H1 (cell line): ENCODE measurements at places on chromosomes 2 and 18.

GRCh38 chr2:217440000-217440399 lies 562.8 kb downstream of the TNS1 start:
- no peak for DNase-seq

GRCh38 chr2:29950481-29950880 lies 29.1 kb upstream of the ALK start:
- DNase-seq: no peak

- no peak for DNase-seq
These were observed 164.3 kb upstream of the SIX2 start for GRCh38 chr2:45173513-45173912.

DNA sequence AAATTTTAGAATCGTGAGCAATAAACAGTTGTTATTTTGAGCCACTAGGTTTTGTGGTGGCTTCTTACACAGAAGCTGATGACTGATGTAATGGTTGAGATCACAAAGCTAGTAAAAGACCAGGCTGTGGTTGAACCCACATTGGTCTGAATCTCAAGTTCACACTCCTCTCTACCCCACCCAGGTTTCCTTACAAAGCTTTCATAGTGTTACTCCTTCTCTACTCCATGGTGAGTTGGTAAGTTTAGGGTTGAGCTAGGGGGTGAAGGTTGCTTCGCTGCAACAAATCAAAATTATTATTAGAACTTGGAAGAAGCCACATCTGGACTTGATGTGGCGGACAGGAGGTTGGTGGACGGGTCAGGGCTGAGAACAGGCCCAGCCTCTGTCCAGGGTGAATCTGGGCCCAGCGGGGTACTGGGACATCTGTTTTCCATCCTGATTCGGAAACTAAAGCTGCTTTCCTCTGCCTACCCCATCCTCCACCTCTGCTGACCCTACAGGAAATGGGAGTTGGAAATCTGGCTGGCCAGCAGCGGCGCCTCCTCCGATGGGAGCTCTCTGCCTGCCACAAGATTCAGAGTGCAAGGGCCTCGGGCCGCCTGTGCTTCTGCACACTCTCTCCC lies 86.3 kb downstream of the ZFP36L2 start:
- DNase-seq: no peak

GRCh38 chr18:35580701-35581539 lies 620 bp upstream of the GALNT1 start:
- DNase-seq: peak; percentile 72

DNA sequence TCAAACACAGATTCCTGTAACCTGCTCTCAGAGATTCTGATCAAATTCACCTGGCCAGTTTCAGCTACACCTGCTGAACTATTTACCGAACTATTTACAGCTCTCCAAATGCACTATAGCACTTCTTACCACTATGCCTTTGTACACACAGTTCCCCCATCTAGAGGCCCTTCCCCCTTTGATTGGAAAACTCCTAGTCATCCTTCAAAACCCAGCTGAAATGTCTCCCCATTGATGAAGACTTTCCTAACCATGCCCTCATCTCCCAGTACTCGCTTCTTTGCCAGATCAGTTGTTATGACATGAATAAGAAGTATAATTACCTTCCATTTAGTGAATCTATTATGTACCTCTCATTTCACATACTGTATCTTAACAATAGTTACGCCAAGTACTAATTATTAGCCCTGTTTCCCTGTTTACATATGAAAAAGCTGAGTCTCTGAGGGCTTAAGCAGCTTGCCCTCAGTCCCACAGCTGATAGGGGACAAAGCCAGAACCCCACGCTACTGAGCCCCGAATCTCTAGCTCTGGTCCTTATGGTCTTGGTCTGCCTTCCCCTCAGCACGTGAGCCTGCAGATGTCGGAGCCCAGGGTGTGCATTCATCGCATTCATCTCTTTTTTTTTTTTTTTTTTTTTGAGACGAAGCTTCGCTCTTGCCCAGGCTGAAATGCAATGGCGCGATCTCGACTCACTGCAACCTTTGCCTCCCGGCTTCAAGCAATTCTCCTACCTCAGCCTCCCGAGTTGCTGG lies 64.7 kb upstream of the ASAP2 start:
- DNase-seq: no peak

GRCh38 chr2:191215666-191216065 lies 29.5 kb upstream of the MYO1B start:
- no peak for DNase-seq

DNA sequence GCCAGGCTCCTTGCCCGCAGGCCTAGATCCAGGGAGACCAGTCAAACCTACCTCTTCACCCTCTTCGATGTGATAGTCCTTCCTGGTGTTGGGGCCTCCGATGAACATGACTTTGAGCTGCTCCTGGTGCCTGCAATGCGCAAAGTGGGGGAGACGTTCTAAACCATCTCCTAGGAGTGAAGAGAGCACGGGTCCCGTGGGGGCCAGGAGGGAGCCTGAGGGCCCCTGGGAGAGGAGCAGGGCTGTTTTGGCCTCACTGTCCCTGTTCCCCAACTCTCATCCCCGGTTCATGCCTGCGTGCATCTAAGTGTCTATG lies 3.9 kb downstream of the HAAO start:
- DNase-seq: no peak

DNA sequence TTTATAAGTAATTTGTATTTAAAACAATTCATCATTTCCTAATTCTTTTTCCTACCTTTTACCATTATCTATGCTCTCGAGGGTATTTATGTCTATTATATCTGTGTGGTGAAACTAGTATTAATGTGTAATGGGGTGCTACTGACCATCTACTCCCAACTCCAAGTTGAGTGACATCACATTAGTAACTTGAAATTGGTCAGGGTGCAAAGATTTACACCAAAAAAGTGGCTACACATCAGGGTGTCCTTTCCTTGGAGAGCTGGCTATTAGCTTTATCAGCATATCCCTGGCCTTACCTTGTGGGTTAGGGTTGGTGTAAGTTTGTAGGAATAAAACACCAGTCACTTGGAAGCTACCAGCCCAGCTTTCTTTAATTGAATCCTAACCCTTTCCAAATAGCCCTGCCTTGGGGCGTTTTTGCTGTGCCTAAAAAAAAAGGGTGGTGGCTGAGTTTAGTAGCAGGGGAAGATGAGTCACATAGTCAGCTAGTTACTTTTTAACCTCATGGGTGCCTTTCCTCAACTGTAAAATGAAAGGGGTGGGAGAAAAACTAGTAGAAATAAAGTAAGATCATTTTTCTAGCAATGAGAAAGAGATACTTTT lies 14.0 kb downstream of the ANXA4 start:
- no peak for DNase-seq

GRCh38 chr2:605674-606608 lies 71.3 kb downstream of the TMEM18 start:
- DNase-seq: no peak

- DNase-seq: no peak
These were observed 85.4 kb upstream of the EML6 start for GRCh38 chr2:54638103-54638502.

GRCh38 chr2:10407841-10408648 lies 40.1 kb downstream of the ODC1 start:
- no peak for DNase-seq

- no peak for DNase-seq
These were observed 617.1 kb upstream of the GYPC start for GRCh38 chr2:126038861-126039260.

DNA sequence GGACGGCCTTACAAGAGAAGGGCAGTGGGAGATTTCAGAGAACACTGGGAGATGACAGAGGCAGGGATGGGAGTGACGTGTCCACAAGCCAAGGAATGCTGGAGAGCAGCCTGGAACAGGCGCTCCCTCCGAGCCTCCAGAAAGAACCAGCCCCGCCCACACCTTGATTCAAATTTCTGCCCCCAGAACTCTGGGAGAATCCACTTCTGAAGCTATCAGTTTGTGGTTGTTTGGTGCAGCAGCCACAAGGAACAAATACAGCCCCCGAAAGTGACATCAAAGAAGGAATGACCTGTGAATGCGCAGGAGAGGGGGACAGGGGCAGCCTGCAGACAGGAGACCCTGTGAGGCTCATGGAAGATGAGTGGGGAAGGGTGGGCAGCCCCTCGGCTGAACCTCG lies 67.3 kb downstream of the TWIST2 start:
- DNase-seq: no peak

GRCh38 chr18:47166294-47166693 lies 9.9 kb downstream of the IER3IP1 start:
- DNase-seq: no peak
